ENCODE measurements at places on chromosomes 4 and X.

DNA sequence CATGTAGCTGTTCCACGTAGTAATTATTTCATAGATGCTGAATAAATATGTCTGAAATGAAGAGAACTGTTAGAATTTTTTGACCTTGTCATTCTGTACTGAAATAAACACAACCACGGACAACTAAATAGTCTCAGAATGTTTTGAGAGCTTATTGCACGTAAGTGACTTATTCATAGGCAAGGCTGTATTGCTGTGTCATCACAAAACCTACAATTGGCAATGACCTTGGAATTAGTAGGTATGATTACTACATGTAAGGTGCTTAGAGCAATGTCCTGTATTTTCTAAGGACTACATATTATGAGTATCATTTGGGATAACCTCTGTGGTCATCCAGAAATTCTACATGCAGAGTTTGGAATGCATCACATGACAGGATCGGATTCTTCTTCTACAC is 237.2 kb upstream of the PUDP start:
- no peak for DNase-seq

DNA sequence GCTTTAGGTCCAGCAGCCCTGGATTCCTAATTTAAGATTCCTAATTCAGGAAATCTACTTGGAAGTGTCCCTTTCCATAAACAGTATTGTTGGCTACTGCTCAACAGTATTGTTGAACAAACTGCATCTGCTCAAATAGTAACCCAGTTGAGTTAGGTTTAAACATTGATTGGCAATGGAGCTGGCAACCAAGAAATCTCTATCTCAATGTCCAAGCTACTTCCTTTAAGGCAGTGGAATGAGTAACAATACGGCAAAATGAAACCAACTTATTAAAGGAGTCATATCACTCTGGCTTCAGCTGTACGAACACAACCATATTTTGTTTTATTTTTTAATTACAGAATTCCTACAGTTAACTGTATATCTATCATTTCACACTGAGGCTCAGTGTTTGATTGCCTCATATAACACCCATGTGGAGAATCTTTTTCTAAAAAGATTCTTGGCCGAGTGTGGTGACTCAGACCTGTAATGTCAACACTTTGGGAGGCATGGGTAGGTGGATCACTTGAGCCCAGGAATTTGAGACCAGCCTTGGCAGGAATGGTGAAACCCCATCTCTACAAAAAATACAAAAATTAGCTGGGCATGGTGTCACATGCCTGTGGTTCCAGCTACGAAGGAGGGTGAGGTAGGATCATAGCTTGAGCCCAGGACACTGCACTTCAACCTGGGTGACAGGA is 71.7 kb upstream of the IL13RA1 start:
- no peak for DNase-seq

DNA sequence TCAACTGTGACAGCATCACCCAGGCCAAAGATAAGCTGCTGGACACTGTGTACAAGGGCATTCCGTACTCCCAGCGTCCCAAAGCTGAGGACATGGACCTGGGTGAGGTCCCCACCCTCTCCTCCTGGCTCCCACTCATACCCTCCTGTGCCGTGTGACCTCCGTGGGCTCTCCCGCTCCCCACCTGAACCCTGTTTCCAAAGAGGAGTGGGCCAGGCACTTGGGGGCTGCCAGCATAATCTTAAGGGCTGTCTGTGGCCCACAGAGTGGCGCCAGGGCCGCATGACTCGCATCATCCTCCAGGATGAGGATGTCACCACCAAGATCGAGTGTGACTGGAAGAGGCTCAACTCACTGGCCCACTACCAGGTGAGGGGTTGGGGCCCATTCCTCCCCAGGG is 10.0 kb downstream of the LAGE3 start:
- DNase-seq, result no peak

- DNase-seq, result no peak
Measured at GRCh38 chrX:8673201-8673600, 58.7 kb downstream of the ANOS1 start.

DNA sequence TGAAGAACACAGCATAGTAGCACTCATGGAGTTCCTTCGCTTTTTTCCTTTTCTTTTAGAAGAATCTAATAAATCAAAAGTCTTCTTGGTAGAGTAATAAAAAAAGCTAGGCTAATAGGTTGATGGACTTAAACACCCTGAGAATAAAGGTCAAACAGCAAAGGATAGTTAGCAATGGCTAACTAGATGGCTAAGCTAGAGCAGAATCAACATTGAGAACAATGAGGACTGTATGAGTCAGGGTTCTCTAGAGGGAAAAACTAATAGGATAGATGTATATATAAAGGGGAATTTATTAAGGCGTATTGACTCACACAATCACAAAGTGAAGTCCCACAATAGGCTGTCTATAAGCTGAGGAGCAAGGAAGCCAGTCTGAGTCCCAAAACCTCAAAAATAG is 550.9 kb downstream of the GLUD2 start:
- no peak for DNase-seq

- DNase-seq, result no peak
Measured at GRCh38 chr4:153919667-153920066, 130.8 kb upstream of the SFRP2 start.

DNA sequence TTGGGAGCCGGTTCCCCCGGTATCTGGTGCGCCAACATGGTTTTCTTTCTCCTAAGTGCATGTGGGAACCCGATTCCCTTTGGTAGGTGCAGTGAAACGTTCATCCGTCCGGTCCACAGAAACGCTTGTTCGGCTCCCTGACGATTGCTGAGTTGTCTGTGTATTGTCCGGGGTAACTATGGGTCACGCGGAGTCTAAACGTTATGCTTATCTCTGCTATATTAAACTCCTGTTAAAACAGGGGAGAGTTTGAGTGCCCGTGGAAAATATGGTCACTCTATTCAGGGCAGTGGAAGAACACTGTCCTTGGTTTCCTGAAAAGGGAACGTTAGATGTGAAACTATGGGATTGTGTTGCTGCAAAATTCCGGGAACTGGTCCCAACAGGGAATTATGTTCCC is 32.4 kb upstream of the MGST2 start:
- DNase-seq, result no peak

GRCh38 chr4:121877041-121877773 is 6.9 kb upstream of the BBS7 start:
- DNase-seq, result peak; percentile 18

- DNase-seq, result no peak
Measured at GRCh38 chr4:47736555-47736954, 101.3 kb downstream of the CORIN start.

- no peak for DNase-seq
Measured at GRCh38 chr4:169682372-169683047, 62.1 kb downstream of the CLCN3 start.

- no peak for DNase-seq
Measured at GRCh38 chr4:139826426-139826825, 160.8 kb downstream of the MGST2 start.

- DNase-seq, result no peak
Measured at GRCh38 chr4:182143086-182143821, 99.9 kb upstream of the TENM3 start.

- DNase-seq, result no peak
Measured at GRCh38 chr4:6727081-6727942, 11.3 kb downstream of the BLOC1S4 start.

- no peak for DNase-seq
Measured at GRCh38 chrX:24343719-24344118, 16.7 kb upstream of the SUPT20HL1 start.

DNA sequence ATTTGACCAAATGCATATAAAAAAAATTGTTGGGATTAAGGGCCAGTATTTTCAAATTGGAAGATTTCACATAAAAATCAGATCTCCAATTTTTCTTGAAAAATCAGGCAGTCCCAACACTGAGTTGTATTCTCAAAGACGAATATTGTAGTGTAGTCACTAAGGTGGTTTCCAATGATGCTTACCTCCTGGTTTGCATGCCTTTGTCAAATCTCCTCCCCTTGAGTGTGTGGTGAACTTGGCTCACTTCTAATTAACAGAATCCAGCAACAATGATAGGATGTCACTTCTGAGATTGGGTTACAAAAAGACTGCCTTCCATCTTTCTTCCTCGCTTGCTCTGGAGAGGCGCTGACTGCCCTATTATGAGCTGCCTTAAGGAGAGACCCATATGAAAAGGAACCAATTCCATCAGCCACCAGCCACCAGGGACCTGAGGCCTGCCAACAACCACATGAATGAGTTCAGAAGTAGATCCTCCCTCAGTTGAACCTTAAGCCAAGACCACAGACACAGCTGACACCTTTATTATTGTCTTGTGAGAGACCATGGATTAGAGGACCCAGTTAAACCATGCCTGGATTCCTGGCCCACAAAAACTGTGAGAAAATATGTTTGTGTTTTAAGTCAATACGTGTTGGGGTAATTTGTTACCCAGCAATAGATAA is 31.2 kb upstream of the TSPAN5 start:
- no peak for DNase-seq

DNA sequence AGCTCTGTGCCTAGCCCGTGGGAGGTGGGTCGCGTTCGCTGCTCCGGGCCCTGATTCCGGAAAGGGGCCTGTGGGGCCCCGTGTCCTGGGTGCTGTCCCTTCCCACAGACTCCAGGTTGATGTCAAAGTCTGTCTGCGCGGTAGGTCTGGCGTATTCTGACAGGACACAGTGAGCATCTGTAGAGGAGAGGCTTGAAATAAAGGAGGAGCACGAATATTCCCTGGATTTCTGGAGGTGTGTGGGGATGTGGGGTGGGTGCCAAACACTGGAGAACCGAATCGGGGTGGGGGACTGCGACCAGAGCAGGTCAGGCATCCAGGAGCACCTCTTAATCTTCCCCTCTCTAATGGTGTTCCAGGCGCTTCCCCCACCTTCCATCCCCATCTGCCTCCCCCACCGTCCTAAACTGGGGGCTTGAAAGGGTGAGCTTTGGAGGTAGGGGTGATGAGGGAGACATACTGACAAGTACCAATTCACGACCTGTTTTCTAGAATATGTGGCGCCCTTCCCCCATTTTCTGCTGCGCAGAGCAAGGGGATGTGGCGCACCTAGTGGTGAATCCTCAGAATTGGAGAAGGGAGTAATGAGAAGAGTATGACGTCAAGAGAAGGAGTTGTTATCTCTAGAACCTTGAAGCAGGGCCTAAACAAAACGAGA is 877 bp downstream of the GPRASP1 start:
- no peak for DNase-seq

DNA sequence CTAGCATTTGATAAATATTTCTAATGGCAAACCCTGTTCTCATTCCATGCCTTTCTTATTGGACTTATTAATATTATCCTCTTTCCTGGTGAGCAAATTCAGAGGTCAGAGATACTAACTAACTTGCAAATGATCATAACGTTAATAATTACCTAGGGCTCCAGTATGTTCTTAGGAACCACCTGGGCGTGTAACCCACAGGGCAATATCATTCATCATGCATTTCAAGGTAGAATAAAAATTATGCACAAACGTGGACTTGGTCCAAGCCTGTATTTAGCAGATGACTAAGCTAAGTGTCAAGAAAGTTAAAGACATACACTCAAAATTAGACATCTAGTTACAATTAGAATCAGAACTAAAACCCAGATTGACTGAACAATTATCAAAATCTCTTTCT is 850.1 kb downstream of the TRIML1 start:
- DNase-seq, result no peak
